ENCODE measurements at places on chromosomes 2 and 18.

DNA sequence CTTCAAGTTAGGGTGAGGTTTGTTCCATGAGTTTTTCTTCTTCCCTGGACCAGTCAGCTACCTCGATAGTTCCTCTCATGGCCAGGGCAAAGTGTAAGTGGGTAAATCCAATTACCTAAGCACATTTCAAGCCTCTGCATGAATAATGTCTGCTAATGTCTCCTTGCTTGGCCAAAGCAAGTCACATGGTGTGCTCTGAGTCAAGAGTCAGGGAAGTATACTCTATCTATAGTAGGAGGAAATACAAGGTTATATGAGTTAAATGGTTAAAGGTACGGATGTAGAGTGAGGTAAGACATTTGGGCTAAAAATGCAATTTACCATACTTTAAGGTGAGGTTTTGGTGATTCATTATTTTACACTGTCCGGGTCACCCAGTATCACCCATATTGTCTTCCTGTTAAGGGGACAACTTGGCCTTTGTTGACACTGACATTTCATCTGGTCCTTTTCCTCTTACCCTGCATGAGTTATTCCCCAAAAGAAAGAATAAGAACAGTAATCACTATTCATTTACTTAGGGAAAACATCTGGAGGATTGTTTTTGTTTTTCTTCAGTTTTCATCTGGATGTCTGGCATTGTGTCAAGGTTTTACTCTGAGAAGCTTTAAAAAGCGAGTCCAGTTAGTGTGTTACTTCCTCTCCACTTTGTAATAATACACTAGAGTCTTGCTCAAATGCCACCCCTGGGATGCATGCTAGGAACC is 405.5 kb downstream of the RND3 start:
- DNase-seq, result no peak

DNA sequence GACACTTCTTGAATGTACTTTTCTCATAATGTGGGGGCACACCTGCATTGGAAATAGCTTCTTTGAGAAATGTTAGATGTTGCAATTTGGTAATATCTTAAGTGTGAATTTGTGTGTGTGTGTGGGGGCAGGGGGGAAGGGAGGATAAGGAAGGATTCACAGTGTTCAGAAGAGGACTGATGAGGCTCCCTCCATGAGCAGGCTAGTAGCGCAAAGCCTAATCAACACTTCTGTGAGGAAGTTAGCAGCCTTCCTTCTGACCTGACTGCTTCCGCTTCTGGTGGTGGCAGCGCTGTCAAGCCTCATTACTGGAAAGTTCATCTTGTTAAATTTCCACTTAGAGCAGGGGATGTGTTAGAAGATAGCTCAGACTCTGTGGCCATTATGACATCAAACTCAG is 295.4 kb upstream of the SPRED2 start:
- no peak for DNase-seq

DNA sequence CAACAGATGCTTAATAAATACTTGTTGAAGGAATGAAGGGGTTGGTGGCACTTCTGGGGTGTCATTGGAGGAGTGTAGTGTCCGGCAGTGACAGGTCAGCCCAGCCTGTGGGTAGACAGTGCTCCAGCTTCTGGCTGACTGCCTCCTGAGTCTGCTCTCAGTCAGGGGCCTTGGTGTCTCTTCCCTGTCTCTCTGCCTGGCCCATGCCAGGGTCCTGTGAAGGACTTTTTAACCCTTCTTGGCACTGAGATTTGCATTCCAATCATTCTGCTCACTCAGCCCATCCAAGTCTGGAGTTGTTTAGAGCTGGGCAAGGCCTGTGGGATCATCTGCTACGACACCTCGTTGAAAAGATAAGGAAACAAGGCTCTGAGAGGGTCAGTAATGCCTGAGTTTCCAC is 1.4 kb upstream of the KCNK3 start:
- no peak for DNase-seq

DNA sequence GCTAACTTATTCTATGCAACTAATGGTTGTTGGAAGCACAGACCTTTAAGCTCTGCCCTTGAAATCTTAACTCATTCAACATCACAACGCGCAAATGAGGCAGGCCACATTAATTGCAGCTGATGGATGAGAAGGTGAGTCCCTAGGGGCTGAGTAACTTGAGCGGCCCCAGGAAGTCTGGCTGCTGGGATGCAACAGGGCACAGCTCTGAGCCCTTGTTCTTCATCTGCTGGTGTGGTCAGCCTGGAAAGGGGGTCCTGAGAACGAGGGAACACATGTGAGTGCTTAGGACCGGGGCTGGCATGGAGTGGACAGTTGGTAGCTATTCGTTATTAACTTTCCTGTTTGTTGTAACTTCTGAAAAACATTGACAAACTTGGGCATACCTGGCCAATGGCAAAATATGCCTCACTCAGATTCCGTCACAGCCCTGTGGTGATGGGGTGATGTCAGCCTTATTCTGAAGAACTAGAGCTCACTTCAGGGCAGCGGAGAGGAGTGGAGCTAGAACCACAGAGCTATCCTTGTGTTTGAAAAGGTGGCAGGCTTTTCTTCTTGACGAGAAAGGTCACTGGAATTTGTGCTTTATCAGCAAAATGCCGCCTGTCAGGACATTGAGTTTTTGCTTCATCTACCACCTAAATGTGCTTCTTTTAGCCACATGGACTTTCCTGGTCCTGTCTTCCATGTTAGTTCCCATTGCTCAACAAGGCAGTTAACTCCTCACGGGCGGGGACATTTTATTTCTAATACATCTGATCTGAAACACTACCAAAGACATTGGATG is 145.9 kb upstream of the FHL2 start:
- DNase-seq, result no peak

DNA sequence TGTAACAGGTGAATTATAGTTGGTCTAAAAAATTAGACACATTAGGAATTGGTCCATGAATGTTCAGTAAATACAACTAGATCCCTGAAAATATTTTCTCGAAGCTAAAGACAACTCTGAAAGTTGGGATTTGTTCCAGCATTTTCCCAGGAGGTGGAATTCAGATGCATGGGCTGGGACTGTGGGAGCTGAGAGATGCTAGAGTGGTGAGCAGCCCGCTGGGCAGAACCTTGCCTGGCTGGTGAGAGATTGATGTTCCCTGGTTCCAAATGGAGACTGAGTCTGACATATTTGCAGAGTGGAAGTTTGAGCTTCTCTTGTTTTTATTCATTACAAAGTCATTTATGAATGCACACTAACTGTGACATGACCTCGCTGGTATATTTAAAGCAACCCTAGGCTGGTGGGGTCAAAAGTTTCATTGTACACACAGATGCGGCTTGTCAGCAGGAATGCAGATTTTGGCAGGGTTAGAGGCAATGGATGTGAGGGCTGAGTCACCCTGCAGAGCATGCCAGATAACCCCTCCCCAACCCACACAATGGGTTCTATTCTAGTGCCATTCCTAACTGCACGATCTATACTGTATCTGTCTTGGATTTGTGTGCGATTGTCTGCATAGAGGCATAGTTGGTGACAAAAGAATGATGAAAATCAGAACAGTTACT is 23.5 kb upstream of the TMEM178A start:
- no peak for DNase-seq

- DNase-seq, result no peak
Measured at GRCh38 chr2:233463586-233463985, 103.0 kb downstream of the USP40 start.

GRCh38 chr2:24409171-24409570 is 48.8 kb upstream of the ITSN2 start:
- DNase-seq, result no peak

DNA sequence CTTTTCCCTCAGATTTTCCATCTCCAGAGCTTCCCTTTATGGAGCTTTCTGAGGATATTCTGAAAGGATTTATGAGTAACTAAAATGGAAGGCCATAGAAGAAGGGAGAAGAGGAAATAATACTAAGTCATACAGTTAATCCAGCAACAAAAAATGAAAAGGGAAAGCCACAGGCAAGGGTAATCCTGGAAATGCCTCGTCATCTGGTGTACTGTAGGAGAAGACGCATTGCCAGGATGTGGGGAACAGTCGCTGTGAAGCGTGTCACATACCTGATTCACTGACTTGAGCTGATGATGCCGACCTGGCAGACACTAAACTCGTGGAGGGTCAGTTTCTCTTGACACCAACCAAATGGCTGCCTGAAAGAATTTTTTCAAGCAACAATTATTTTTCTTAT is 34.7 kb upstream of the ALPP start:
- no peak for DNase-seq
